ENCODE measurements at places on chromosomes 5 and 9.
A peak's percentile ranks its signal among the peaks of the same experiment; 100 is the strongest.

- DNase-seq, result no peak
Measured at GRCh38 chr9:135978642-135979546, 17.7 kb upstream of the UBAC1 start.

GRCh38 chr9:94082553-94082952 lies 1.7 kb upstream of the PTPDC1 start:
- DNase-seq, result no peak

DNA sequence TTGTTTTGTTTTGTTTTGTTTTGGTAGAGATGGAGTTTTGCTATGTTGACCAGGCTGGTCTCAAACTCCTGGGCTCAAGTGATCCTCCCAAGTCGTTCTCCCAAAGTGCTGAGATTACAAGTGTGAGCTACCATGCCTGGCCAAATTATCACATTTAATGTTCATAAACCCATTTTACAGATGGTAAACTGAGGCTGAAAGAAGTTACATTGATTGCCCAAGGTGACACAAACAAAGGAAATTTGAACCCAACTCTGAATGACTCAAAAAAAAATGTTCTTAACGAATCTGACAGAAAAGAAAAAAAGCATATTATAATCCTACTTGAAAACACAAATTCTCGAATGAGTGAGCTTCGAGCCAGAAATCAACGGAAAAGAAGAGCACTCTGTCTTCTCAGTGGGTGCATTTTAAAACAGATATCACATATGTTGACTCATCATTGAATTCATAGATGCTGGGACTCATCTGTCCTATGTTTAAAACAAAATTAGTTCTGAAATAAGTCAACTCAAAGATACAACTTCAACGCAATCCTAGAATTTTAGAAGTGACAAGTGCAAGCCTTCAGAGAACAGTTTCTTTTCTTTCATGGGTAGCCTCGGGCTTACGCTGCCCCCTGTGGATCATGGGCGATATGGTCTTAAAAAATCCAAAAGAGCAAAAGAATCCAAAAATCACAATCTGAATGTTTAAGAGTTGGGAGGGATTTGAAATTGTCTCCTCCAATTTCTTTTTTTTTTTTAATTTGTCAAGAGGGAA lies 28.4 kb downstream of the TIMD4 start:
- peak; percentile 8 for DNase-seq

DNA sequence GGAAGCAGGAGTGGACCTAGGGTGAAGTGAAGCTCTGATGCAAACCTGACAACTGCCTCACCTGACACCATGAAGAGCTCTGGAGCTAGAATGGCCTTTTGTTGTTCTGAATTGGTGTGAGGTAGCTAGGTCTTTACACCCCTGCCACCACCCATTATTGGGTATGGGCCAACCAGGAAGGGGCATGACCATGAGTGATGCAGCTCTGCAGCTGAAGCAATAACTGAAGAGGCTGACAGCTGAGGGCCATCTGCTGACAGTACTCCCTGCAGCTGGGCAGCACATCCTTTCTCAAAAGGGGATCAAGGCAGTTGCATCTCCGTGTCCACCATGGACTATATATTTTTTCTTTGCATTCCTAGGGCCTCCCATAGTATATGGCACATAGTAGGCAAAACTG lies 87.0 kb upstream of the TLE1 start:
- DNase-seq, result no peak

GRCh38 chr9:110255463-110256379 lies 586 bp downstream of the TXN start:
- DNase-seq, result no peak

DNA sequence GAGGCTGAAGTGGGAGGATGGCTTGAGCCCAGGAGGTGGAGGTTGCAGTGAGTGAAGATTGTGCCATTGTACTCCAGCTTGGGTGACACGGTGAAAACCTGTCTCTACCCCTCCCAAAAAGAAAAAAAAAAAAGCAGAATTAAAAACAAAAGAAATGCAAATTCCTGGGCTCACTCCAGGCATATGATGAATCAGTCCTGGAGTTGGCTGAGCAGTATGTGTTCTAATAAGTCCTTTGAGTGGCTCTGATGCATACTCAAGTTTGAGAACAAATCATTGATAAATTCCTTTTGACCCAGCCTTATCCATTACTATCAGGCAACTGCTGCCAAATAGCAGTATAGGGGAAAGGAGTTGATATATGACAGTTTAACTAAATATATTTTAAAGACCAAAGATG lies 28.3 kb downstream of the UHRF2 start:
- no peak for DNase-seq

- DNase-seq, result peak; percentile 73
Measured at GRCh38 chr5:134114886-134115805, 665 bp downstream of the TCF7 start.

DNA sequence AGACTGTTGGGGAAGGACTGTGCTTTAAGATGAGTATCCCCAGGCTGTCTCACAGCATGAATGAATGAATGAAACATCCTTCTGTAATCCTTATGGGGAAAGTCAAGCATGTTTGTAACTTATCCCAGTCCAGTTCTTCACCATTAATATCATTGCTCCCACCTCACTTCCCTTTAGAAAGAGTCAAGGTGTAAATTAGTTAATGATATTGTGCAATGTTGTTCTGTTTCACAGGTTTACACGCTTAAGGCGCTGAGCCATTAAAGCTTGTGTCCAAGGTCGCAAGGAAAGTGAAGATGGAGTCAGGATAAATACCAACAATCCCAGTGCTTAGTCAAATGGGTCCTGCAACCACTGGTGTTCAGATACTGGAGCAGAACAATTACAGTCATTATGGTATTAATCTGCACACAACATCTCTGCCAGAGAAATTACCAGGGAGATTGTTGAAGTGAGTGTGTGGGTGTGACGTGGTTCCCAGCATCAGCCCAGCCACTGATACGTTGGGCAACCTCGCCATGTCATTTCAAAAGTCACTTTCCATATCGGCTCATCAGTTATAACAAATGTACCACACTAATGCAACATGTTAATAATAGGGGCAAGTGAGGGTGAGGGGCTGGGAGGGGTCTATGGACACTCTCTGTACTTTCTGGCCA lies 1.5 kb upstream of the MYO10 start:
- no peak for DNase-seq

GRCh38 chr9:135951889-135952663 lies 9.1 kb downstream of the UBAC1 start:
- no peak for DNase-seq

DNA sequence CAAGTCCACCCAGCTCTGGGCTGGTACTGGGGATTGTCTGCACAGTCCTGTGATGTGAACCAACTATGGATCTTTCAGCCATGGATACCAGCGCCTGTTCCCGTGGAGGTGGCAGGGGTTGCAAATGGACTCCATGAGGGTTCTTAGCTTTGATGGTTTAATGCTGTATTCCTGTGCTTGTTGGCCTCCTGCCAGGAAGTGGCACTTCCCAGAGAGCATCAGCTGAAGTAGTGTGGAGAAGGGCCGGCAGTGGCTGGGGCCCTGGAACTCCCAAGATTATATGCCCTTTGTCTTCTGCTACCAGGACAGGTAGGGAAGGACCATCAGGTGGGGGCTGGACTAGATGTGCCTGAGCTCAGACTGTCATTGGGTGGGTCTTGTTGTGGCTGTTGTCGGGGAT lies 1104.8 kb upstream of the COX7C start:
- no peak for DNase-seq

GRCh38 chr9:5562806-5563416 lies 52.6 kb downstream of the PDCD1LG2 start:
- DNase-seq, result no peak

DNA sequence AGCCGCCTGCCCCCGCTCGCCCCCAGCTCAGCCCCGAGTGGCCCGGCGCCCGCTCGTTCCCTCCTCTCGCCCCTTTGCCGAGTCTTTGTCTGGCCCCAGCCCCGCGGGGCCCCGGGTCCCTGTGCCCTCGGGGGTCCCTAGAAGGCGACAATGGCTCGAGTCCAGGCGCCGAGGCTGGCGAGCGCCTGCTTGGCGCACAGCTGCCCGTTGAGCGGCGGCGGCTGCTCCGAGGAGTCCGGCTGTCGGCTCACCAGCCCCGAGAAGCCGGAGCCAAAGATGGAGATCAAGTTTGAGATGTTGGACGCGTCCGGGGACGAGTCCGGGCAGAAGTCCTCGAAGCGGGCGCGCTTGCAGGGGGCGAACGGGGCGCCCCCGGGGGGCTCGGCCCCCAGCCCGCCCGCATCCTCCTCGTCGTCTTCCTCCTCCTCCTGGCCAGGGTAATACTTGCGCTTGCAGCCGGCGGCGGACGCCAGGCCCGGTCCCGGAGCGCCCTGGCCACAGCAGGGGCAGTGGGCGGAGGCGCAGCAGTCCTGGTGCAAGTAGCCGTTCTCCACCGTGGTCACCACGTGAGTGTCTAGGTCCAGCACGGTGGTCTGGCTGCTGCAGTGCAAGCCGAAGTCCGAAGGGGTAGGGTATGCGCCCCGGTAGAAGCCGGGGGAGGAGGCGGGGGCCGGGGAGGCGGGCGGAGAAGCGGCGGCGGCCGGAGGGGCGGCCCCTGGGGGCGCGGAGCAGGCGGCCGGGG lies 1.2 kb downstream of the IER5L start:
- DNase-seq, result no peak

- peak; percentile 28 for DNase-seq
Measured at GRCh38 chr5:132427281-132428146, 58.0 kb downstream of the SLC22A5 start.

DNA sequence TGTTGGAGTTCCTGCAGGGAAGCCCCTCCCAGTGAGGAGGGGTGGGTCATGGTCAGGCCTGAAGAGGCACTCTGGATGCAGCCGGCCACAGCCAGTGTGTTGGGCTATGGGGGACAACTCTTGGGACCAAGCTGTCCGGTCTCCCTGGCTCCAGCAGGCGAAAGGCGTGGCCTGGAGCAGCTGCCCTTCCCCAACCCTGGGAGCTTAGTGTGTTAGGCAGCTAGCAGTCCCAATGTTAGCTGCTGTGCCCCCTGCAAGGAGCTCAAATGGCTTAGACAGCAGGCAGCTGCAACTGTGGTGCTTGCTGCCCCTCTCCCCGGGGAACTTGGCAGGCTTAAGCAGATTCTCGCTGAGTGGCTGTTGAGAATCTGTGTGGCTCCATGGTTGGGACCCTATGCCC lies 67.5 kb upstream of the ACTBL2 start:
- no peak for DNase-seq

GRCh38 chr5:72723581-72723980 lies 92.9 kb upstream of the TNPO1 start:
- DNase-seq, result no peak

GRCh38 chr9:88198341-88198807 lies 60.1 kb upstream of the SPATA31C2 start:
- no peak for DNase-seq

DNA sequence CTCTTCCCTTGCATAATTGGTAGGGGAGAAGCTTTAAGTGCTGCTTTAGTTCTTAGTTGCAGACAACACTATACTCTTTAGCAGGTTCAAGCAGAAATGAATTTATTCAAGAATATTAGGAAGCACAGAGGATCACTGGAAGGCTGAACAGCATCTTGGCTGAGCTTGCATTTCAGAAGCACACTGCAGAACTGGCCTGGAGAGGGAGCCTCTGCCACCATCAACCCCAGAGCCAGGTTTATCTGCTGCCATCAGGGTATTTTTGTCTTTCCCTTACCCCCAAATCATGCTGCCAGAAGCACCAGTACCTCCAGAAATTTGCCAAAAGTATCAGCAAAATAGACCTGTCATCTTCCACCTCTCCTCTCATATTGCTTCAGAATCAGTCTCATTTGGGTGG lies 440.7 kb downstream of the DMAC1 start:
- no peak for DNase-seq

Measured in activated CD8-positive, alpha-beta memory T cell treated with anti-CD3 and anti-CD28 coated beads for 1 hour (primary cell).